AG10803 (cell line): ENCODE measurements at places on chromosomes 1 and 21.

DNA sequence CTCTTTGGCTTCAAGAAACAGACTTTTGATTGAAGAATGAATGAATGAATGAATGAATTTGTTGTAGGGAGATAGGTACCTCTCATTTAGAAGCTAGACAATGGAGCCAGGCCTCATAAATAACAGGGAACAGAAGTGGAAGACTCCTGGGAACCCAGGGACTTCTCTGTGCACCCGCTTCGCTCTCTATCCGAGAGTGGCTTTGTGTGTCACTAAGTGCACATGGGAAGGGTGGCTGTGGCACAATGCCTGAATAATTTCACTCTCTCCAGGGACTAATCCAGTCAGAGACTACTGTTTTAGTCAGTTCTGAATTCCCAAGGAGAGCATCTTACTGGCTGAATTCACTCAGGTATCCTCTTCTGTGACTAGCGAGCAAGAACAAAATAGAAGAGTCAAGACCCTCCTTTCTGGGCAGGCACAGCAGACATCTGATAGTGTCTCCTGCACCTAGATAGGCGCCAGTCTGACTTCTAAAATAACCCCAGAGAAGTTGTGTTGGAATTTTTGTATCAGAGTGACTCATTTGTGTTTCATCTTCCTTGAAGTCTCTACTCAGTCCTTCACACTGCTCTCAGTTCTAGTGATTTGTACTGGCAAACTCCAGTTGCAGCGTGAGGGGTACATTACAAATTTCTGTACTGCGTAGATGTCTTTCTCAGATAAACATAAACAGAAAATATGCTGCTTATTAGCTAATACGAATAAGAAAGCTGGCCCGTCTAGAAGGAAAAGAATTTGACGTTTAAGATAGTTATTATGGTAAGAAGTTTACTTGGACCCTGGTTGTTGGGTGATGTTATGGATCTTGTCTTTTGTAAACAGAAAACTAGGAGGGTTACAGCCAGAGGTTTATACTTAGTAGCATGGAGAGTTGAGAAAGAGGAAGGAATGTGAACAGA, 34.0 kb downstream of the BACH1 start:
- peak; percentile 30 for DNase-seq

DNA sequence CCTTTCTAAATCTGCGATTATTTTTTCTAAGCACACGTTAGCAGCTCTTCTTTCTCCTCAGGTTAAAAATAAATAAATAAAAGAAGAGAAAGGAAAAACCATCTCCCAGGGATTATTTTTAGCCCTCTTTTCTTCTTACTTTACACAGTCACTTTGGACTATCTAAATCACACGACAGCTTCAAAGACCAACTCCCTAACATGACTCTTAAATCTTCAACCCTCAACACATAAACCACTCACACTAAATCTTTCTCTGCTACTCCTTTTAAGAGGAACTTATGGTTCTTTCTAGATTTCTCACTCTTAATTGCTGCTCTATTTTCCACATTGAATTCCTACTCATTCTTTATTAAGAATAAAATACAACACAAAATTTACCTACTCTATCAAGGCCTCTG, 1095.0 kb upstream of the B3GALT2 start:
- DNase-seq, result no peak

DNA sequence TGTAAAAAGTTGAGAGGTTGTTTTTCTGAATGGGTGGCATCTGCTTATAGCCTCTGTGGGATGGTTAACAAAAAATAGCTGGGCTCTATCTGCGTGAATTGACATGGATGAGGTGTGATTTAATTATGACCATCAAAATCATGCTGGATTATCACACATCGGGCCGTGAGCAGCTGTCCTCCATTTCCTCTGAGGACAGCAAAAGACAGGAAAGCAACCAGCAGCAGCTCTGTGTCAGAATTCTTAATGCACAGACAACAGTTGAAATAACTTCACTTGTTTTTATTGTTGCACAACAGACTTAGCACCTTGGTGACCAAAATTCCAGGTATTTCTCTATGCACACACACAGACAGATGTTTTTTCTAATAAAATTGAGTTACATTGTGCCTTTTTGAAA, 54.5 kb upstream of the LAPTM5 start:
- no peak for DNase-seq

GRCh38 chr1:86419277-86419903, 4.6 kb upstream of the CLCA2 start:
- peak; percentile 25 for DNase-seq

- DNase-seq, result no peak
Observed at GRCh38 chr1:203039609-203040512, 13.6 kb downstream of the PPFIA4 start.

DNA sequence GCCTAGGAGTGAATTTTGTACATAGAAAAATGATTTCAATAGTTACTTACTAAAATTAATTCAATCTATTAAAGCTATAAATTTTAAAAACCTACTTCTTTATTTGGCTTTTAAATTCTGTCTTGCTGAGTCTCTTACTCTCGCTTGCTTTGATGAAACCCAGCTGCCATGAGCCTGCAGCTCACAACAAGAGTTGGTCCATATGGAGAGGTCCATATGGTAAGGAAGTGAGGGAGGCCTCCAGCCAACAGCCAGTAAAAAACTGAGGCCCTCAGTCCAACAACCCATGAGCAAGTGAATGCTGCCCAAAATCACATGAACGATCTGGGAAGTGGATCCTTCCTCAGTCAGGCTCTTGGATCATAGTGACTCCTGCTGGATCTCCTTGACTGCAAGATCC, 89.9 kb upstream of the CXADR start:
- no peak for DNase-seq

DNA sequence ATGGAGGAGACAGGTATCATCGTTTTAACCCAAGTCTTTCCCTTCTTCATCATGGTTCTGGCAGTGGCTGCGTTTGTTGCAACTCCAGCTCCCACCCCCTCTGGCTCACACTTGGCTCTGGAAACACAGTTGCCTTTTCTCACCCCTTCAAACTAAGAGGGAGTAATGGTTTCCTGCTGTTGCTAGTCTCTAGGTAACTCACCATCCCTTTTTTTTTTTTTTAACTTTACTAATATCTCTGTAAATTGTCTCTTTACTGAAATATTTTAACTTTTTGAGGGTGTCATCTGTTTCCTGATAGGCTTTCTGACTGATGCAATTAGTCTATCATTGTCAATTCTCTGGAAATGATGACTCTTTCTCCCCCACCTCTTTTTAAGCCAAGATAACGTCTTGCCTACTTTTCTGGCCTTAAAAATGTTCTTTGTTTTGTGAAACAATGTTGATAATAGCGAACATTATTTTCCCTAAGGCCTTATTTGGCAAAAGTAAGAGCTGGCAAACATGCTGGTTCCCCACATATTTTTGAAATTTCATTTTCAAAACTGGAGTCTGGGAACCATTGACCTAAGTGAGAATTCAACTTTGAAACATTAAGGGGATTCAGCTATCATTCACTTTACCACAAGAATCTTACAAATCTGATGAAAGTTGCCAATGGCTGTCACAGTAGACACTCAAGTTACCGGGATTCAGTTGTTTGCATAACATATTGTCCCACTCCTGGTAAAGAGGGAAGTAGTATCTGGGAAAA, 85.3 kb downstream of the LEPR start:
- peak; percentile 90 for DNase-seq

DNA sequence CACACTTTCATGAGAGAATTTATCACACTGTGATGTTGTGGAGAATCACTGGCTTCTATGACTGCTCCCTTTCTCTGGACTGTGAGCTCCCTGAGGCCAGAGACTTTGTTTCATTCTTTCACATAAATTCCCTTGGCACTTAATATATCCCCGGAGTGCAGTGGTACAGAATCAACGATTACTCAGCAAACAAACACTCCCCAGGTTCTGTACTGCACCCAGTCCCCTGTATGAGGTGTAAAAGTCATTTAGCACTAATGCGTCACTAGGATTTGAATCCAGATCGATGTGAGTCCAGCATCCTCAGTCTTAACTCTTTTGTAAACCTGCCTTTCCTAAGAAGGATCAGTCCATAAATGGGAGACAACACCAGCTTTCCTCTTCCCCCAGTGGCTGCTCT, 6.8 kb upstream of the UTP25 start:
- DNase-seq, result no peak

- DNase-seq, result no peak
Observed at GRCh38 chr1:84771895-84772294, 81.6 kb upstream of the SSX2IP start.

GRCh38 chr21:45594721-45595489, 48.6 kb upstream of the PCBP3 start:
- DNase-seq, result no peak

GRCh38 chr1:175877939-175878737, 134.7 kb upstream of the TNR start:
- no peak for DNase-seq

DNA sequence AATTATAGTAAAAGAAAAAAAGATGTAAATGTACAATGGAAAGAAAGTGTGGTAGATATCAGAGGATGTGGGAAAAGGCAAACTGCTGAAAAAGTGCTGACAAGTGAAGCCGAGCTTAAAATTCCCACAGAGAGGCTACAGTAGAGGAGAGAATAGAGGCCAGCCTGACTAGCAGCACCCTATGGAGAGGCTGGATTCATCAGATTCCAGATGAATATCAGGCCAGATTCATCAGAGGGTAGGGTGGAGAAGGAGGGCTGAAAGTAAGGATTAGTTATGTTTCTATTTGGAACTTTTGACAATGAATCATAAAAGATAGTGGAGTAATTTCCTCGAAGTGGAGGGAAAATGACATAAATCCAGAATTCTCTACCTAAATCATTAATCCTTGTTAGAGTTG, 60.4 kb upstream of the NEK7 start:
- no peak for DNase-seq

- no peak for DNase-seq
Observed at GRCh38 chr21:42021371-42022090, 11.4 kb upstream of the ZBTB21 start.

DNA sequence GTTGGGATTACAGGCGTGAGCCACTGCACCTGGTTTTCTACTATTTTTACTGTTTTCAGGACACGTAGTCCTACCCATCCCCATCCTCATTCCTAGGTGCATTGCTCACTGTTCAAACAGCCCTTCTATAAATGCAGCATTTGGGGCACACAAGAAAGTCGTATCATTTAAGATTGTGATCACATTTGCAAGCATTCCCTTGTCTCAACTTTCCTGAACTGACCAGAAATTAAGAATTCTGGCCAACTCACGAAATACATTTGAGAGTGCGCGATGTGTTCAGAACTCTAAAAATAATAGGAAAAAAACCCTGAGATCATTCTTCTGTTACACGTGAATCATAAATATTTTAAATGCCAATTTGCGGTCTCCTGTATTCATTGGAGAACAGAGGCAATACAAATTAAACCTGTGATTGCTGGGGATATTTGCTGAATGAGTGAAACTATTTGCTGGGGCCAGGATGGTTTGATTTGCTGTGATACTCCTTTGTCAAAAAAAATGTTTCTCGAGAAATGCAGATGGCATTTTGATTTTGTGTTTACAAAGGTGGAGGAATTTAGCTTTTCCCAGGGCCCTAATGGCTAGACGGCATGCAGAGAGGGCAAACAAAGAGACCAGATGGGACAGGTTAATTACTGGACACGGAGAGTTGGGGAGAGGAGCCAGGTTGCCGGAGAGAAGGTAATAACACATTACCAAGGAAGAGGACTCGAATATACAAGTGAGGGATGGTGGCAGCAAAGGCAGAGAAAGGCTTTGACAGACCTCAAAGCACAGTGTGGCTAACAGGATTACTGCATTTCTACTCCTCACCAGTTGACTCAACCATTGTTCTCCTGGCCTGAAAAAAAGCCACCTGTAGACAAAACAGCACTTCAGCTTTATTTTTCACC, 38.4 kb downstream of the STPG1 start:
- DNase-seq, result no peak

GRCh38 chr1:71312545-71312944, 231.7 kb upstream of the ZRANB2 start:
- DNase-seq, result no peak

DNA sequence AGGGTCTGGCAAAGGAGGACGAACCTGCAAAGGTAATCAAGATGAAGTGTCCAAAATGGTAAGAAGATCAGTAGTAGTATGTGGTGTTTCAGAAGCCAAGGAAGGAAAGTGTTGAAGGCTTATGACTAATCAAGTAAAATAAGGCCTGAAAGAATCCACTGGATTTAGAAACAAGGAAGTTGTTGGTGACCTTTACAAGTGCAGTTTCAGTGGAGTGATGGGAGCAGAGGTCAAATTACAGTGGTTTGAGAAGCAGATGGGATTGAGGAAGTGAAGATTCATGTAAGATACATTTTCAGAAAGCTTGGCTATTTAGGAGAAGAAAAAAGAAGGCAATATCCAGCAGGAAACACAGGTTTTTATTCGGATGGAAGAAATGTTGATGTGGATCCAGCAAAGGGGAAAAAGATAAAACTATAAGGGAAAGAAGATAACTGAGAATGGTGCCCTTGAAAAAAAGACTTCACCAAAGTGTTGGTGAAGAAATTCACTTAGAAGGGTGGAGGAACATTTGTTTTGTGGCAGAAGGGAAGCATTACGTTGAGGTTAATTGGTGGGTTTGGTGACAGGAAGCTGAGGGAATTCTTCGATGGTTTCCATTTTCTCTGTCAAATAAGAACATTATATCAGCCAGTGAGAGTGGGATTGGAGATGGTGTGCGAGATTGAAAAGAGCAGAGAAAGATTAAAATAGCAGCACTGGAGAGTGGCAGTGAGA, 2.1 kb downstream of the ARMH1 start:
- peak; percentile 71 for DNase-seq

DNA sequence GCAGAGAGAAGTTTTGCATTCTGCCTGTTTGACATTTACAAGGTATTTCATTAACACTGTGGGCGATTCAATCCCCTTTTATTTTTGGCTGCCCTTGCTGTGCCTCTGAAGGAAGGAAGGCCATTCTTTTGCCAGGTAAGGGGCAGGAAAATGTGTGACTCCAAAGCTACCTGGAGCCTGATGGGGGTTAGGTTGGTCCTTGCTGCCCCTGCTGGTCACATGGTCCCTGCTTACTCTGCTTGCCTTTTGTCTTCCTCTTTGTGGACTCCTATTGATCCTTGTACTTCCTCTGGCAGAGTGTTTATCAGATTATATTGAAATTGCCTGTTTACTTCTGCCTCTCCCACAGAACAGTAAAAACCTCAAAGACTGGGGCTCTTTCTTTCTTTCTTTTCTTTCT, 65.7 kb downstream of the ST6GALNAC3 start:
- no peak for DNase-seq

DNA sequence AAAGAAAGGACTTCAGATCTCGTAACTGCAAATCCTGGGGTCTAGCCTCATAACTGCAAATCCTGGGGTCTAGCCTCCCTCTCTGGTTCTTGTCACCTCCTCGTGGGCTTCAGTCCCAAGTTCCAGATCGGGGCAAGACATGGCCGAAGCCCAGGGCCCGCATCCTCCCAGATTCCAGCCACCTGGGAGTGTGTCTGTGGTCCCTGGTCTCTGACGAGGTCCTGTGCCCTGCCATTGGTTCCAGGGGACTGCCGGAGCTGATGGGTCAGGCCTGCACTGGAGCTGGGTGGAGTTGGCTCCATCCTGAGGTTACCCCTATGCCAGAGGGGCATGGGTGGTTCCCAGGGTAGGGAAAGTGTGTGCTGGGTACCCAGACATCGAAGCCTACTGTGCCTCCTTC, 17.7 kb upstream of the C1orf174 start:
- no peak for DNase-seq

DNA sequence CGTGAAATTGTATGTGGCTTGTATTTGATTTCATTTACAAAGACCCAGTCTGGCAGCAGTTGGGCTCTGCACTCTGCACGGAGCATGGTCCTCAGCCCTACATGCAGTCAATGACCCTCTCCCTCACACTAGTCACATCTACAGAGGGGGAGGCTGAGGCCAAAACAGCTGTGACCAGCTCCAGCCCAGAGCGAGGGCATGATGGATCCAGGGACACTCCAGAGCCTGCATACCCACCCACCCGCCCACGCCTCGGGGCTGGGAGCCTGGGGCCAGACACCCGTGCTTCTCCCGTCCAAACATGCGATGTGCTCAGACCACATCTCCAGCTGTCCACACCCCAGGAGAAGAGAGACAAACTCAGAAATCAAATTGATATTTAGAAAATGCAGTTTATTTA, 14.0 kb upstream of the PRDM16 start:
- DNase-seq, result no peak
